ENCODE measurements at places on chromosomes 1 and 21. TPM values are rescaled to one million over a fixed set of nuclear protein-coding genes. Genes with fewer than 3 reads are reported as not detected.

GRCh38 chr1:235011064-235011598, 117.5 kb downstream of the TOMM20 start:
- no peak for DNase-seq

The UMODL1 gene
- 0.67 TPM for total RNA-seq

The GNAT2 gene
- not detected for total RNA-seq

- no peak for DNase-seq
Measured at GRCh38 chr1:94100785-94101612, 19.9 kb downstream of the ABCA4 start.

DNA sequence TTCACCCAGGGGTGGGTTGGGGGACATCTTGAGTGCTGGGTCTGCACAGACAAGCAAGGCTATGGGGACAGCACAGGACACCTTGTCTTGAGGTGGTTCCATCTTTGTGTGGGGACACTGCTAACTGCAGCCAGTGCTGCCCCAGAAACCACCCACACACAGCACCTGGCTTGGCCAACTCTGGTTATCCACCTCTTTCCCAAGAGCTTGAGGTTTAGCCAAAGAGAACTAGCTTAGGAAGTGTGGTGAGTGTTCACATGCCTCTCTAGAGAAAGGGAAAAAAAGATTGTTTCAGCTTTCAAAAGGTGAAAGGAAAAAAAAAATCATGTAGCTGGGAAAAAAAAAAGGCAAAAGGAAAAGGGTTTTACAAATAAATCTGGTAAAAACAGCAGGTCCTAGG, 32.4 kb downstream of the BCAR3 start:
- DNase-seq: no peak

DNA sequence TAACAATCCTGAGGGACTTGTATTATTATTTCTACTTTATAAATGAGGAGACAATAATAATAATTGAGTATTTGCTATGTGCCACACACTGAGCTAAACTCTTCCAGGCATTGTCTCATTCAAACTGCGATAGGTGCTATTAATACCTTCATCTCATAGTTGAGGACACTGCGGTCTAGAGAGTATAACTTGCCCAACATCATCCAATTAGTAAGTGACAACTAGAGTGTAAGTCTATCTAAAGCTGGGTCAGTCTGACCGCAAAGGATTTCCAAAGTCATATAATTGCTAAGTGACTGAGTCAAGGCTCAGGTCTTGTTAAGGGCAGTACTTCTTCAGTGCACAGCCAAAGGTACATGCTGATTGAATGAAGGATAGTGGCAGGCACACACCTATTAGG, 9.7 kb downstream of the BCL9 start:
- DNase-seq: no peak

DNA sequence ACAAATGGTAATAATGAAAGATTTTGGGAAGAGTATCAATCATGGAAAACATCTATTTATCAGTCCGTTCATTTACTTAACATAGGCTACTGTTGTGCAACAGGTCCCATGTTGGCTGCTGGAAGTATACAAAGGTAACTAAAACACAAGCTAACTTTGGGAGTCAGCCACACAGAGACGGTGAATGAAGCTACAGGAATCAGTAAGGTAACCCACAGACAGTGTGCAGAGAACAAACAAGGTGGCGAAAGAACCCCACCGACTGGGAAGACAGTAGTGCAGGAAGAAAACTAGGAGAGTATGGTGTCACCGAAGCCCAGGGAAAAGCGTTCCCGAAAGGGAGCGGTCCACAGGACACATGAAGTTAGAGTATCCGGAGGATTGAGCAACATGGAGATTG, 342.3 kb downstream of the SMYD3 start:
- no peak for DNase-seq

The ADAMTS5 gene
- total RNA-seq: 0.59 TPM

- DNase-seq: no peak
Measured at GRCh38 chr1:234768171-234768568, 158.2 kb upstream of the IRF2BP2 start.

DNA sequence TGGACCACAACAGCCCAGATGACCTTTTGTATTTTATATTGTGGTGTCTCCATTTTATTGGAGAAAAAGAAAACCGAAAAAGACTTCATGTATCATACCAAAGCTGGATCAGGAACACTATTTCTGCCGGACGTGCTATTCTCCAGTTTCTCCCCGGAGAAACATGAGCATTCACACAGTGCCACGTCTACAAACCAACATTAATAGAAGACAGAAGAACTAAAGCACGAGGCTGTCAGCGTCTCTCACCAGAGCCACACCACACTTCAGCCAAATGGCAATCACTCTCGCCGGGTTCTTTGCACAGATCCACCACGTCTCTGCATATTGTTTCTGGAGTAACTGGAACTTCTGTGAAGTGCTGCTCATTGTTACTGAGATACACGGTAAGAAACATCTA, 24.8 kb downstream of the TP53BP2 start:
- DNase-seq: no peak

DNA sequence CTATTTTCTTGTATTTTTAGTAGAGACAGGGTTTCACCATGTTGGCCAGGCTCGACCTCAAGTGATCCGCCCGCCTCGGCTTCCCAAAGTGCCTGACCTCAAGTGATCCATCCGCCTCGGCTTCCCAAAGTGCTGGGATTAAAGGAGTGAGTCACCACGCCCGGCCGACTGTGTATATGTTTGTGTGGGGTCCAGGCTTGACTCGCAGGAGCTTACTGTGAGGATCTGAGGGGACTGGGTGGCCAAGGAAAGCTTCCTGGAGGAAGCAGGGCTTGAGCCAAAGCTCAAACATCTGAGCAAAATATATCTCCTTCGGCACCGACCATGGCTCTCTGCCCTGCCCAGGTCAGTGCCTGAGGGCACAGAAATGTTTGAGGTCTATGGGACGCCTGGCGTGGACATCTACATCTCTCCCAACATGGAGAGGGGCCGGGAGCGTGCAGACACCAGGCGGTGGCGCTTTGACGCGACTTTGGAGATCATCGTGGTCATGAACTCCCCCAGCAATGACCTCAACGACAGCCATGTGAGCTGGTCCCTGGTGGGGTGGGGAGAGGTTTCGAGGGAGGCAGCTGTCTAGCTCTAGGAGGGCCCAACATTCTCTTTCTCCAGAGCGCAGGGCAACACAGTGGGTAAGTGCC, 10.5 kb downstream of the PADI3 start:
- DNase-seq: no peak

The VANGL2 gene
- total RNA-seq: 8.5 TPM

All from dorsolateral prefrontal cortex (tissue), 122 donors.